ENCODE measurements at places on chromosomes 13 and 19.

DNA sequence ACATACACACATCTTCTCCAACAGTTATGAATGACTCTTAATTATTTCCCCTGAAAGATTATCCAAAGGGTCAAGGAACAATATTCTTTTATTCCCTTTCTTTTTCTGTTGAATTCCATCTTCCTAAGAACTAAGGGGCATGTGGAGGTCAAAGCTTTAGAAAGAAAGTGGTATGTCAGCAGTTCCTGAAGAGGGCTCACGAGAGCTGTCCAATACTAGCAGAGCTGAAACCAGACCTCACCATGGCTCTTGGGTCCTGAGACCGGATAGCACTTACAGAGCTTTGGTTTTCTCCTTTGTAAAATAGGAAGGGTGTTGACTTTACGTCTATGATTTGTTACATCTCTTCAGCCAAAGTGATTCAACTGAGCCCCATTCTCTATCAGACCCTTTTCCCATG lies 109.8 kb upstream of the FREM2 start:
- DNase-seq, result no peak

DNA sequence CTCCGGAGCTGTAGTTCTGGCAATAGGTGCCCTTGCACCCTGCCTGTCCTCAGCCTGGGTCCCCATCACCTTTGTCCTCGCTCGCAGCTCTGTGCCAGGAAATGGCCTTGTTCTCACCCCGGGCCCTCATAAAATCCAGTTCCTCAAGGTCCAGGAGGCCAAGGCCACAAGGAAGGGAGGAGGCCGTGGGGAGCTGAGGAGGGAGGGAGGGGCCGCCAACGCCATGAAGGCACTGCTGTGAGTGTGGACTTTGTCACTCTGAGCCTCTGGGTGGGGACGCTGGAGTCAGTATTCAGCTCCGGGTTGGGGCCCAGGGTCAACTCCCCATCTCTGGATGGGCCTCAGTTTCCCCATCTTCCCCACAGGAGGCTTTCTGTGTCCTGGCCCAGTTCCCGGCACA lies 9.2 kb upstream of the GNA11 start:
- DNase-seq, result no peak

GRCh38 chr19:2812414-2813234 lies 7.0 kb upstream of the ZNF554 start:
- no peak for DNase-seq

DNA sequence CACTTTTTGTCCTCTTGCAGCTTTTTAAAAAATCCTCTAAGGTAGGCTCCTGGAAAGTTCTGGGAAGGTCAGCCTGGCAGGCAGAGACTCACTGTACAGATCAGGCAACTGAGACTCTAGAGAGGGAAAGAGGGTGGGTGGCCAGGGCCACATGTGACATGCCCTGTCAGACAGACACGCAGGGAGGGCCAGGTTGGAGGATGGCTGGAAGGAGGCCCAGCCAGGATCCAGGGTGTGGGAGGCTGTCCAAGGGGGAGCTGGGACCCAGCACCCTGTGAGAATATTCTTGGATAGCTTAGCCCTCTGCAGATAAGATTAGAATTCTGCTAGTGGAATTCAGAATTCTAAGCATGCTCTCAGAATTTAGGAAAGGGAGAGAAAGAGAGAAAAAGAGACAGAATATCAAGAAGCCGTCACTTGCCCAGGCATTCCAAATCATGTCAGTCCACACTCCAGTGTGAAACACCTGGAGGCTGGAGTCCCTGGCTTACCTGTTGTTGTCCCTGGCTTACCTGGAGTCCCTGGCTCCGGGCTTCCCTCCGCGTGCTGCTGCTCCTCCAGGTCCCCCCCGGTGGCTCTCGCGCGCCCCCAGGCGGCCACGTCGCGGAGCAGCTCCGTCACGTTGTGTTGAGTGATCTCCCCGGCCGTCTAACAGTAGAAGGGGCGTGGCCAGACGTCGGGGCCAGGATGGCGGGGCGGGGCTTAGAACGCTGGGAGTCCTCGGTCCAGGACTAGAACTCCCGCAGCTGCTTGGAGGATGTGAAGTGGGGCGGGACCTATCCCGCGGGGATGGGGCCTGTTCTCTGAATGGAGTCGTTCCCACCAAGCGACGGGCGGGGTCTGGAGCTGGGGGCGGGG lies 2.8 kb upstream of the TNNI3 start:
- DNase-seq, result peak; percentile 87

GRCh38 chr13:51303882-51304281 lies 35.6 kb upstream of the SERPINE3 start:
- DNase-seq, result no peak

DNA sequence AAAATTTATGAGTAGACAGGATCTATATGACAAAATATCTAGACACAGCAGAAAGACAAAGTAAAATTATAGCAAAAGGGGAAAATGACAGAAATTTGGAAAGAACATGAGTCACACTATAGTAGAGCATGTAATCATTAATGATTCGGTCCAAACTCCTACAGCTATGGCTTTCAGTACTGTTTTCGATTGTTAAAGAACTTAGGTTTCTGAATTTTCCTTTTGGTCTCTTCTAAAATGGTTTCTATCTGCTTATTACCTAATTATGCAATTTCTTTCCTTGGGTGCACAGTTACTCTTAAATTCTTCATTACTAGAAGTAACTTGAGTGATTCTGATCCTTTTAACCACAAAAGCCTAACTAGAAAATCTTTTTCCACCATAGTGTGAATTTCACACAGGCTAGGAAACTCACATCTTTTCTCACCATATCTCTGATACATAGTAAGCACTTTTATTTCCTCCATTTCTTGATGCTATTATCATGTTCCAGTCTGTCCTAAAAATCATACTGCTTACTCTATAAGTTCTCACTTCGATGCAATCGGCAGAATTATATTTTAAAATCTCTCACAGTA lies 1101.4 kb downstream of the PCDH9 start:
- no peak for DNase-seq

GRCh38 chr19:14580623-14581237 lies 2.2 kb upstream of the CLEC17A start:
- DNase-seq, result no peak

GRCh38 chr19:46755853-46756543 lies 9.7 kb upstream of the STRN4 start:
- no peak for DNase-seq

DNA sequence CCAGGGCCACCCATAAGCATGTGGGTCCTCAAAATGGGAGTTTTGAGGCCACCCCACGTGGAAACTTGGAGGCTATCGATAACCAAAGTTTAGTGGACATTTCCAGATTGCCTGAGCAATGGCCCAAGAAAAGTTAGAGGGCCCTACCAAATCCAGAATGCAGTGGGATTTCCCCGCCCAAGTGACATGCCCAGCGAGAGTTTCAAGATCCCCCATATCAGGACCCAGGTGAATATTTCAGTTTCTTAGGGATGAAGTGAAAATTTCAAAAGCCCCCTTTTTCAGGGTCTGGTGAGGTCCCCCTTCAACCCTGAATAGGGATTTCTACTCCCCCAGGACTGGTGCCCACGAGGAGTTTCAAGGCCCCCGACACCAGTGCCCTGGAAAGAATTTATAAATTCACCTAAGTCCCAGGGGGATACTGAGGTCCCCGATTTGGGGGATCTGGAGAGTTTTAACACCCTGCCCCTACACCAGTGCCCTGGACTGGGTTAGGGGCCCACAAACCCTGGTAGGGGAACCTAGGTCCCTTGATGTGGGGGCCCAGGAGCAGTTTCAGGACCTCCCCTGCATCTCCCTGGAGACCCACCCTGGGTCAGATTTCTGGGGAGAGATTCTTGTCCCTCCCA lies 695 bp downstream of the BST2 start:
- DNase-seq, result no peak

DNA sequence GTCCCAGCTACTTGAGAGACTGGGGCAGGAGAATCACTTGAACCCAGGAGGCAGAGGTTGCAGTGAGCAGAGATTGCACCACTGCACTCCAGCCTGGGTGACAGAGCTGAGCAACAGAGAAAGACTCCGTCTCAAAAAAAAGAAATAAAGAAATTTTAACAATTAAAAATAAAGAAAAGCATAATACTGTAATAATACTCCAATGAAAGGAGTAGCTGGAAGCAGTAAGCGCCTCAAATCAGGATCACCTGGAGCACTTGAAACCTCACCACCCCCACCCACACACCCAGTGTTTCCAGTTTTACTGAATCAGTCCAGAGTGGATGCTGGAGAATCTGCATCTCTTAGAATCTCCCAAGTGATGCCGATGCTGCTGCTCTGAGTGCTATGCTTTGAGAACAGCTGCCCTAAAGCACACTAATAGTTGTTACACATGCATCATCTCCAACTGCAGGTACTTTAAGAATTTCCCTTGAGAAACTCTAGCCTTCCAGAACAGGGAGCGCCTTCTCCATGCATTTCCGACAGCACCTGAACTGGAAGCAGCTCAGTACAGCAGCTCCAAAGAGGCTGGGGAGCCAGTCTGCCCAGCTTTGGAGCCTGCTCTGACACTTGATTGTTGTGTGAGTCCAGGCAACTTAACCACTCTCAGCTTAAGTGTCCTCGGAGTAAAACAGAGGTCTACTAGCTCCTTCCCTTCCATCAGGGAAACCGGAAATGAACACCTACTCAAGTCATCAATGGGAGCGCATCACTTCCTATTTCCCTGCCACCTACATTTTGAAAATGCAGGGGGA lies 2.9 kb downstream of the ABCC4 start:
- DNase-seq, result no peak

- peak; percentile 3 for DNase-seq
Measured at GRCh38 chr19:34574704-34575103, 93.1 kb downstream of the WTIP start.

DNA sequence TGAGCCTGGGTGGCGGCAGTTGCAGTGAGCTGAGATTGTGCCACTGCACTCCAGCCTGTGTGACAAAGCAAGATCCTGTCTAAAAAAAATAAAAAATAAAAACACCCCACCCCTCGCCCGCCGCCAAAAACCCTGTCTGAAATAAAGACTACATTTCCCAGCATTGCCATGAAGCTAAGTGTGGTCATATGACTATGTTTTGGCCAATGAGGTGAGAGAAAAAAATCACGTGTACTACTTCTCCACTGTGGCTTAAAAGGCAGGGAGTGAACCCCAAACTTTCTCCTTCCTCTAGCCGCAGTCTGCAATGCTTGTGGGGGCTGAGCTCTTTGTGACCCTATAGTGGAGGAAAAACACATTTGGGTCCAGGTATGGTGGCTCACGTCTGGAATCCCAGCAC lies 54.9 kb downstream of the COLGALT1 start:
- peak; percentile 56 for DNase-seq

DNA sequence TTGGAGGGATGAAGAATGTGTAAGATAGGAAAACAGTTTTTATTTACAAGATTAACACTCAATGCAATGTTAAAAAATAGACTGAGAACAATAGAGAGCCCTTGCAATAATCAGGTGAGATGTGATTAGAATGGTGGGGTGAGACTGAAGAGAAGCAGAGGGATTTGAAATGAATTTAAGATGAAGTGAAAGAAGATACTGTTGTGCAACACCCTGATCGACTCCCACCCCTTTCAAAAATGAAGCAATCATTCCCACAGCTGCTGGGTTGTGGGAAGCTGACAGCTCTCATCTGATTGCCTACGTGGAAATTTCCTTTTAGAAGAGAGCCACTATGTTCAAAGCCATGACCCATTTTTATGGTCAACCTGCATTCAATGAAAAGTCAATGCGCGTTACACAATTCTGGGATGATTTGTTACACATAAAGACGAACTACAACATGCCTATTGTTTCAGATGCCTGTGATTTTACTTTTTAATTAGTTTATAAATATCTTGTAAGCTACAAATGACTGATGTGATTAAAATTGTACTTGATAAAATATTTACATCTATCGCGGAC lies 1374.8 kb downstream of the PCDH9 start:
- DNase-seq, result no peak

GRCh38 chr13:109374609-109375200 lies 411.7 kb downstream of the IRS2 start:
- no peak for DNase-seq

- no peak for DNase-seq
Measured at GRCh38 chr19:6734096-6734696, 3.2 kb downstream of the GPR108 start.

- DNase-seq, result no peak
Measured at GRCh38 chr13:78305171-78305570, 298.2 kb downstream of the POU4F1 start.

- DNase-seq, result no peak
Measured at GRCh38 chr13:49567491-49567890, 17.9 kb downstream of the RCBTB1 start.

GRCh38 chr13:75153386-75153785 lies 328.6 kb downstream of the TBC1D4 start:
- DNase-seq, result no peak

DNA sequence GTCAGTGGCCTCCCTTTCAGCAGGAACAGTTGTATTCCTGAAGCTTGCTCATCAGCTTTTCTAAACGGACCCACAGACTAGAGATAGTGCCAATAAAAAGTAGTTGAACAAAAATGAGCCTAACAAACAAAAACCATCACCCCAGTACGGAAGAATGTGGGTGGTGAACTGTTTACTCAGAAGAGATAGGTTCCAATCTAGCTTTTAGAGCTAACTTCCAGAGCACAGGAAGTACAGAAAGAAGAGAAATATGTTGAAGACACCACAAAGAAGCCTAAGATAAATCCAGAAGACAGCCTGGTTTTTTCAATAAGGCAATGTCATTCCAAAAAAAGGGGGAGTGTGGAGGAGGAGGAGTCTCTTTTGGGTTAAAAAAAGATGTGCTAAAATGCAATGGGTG lies 2.8 kb upstream of the LMO7 start:
- peak; percentile 99 for DNase-seq

GRCh38 chr13:41064493-41064892 lies 3.2 kb downstream of the WBP4 start:
- peak; percentile 92 for DNase-seq

DNA sequence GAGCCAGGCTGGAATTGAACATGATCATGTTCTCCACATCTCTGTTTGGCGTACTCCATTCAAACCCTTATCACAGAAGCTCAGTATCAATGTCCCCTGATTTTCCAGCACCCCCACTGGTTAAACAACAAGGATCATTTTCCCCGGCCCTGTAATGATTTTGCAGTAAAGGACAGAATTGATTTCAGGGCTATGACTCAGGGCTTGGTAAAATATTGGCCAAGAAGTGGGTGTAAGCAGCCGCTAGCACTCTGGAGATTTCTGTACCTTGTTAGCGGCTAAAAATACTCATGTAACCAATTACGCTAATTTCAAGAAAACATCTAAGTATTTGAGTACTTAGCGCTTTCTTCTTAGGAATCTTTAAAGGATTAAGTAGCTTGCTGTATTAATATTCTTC lies 69.5 kb upstream of the FNDC3A start:
- DNase-seq, result no peak

DNA sequence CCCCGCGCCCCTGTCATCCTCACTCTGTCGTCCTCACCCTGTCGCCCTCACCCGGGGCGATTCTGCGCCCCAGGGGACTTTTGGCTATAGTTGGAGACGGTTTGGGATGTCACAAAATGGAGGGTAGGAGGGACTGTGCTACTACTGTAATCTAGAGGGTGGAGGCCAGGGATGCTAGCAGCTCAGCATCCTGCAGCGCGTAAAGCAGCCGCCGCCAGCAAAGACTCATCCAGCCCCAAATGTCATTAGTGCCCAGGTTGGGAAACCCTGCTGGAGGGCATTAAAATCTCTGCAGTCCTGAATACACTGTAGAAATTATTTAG lies 362 bp downstream of the ZNF557 start:
- DNase-seq, result no peak

- DNase-seq, result peak; percentile 71
Measured at GRCh38 chr13:63433546-63434150, 2018.0 kb upstream of the PCDH20 start.

- peak; percentile 83 for DNase-seq
Measured at GRCh38 chr19:55526216-55527196, 10.4 kb downstream of the SBK2 start.
